ENCODE measurements at places on chromosomes 2 and 18.

DNA sequence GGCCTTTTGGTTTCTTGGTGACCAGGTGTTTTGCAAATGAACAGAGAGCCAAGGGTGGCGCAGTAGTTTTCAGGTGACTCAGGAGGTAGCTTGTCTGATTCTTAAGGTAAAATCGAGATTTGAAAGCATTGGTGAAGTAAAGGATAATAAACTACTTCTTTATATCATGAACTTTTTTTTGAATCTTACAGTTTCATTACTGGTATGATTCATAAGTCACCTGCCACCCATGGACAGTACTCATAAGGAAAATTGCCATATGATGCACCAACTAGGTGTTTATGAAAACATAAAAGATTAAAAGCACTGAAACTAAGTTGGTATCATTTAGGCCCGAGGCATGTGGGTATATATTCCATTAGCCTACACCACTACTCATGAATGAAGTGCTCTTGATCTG, 84.1 kb upstream of the MGAT5 start:
- no peak for DNase-seq

DNA sequence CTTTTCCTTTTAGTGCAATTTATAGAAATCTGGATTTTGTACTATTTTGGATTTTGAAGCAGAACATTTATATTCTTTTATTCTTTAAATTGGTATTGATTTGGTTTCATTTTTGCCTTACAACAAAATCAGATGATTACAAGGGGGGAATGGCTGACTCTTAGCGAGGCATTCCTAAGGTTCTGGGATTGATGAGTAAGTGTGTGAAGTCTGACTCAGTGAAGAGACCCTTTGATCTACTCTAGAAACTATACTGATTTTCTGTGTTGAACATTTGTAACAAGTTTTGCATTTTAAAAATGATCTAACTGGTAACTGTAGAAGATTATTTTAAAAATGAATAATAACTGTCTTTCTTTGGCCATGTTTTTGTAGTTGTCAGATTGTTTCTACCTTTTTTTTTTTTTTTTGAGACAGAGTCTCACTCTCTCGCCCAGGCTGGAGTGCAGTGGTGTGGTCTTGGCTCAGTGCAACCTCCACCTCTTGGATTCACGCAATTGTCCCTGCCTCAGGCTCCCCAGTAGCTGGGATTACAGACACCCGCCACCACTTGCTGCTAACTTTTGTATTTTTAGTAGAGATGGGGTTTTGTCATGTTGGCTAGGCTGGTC, 48.7 kb downstream of the TTC39C start:
- DNase-seq, result no peak

DNA sequence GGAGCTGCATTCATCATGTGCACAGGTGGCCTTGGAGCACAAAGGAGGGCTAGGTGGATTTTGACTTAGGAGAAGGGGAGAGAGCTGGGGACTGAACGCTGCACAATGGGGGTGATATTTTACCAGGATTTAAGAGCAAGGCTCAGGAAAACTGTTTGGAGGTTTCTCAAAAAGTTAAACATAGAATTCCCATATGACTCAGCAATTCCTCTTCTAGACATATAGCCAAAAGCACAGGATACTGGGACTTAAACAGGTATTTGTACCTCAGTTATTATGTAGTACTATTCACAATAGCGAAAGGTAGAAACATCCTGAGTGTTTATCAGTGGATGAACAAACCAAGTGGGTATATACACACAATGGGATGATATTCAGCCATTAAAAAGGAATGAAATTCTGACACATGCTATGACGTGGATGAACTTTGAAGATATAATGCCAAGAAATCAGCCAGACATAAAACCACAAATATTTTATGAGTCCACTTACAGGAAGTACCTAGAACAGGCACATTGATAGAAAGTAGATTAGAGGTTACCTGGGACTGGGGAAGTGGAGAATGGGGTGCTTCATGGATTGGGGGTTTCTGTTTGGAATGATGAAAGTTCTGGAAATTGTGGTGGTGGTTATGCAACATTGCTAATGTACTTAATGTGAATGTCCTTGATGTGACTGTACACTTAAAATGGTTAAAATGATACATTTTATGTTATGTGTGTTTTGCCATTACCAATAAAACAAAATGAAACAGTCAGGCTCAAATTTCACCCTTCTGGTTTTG, 216.9 kb downstream of the HAUS1 start:
- DNase-seq, result no peak

- DNase-seq, result no peak
Observed at GRCh38 chr2:200482194-200482593, 27.7 kb downstream of the KCTD18 start.

DNA sequence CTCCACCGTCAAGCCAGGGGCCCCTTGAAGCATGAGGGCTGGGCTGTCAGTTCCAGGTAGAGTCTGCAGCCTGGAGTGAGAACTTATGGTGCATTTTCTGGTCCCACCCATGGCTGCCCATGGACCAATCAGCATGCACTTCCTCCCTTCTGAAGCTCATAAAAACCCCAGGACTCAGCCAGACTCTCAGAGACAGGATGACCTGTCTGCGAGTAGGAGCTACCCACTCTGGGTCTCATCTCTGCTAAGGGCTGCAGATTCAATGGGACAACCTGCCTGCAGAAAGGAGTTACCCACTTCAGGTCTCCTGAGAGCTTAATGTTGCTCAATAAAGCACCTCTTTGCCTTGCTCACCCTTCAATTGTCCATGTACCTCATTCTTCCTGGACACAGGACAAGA, 9.4 kb upstream of the DUSP19 start:
- DNase-seq, result no peak
